ENCODE measurements at places on chromosomes 6 and 20.

DNA sequence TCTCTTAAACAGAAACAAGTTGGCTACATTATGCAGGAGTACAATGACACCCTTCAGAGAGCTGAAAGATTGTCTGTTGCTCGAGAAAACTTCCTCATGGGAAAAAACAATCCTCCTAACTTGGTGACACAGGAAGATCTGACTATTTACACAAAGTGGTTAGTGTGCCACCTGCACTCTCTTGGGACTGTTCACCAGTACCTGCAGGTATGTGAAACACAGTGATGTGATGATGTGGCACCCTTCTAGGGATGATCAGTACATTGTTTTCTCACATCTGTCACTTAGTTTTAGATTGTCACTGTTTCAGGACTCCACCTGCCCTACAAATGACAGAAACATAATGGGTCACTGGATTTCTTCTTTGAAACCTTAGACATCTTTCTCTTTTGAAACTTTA, 101.8 kb downstream of the CEP57L1 start:
- H3K27me3 ChIP-seq: no peaks in the 10 kb centered on the region
- no peak overlapping the region for H3K27ac ChIP-seq
- no peak for DNase-seq
- H3K36me3 ChIP-seq: no peaks in the 10 kb centered on the region
- H3K4me3 ChIP-seq: no peak overlapping the region
- no peaks in the 10 kb centered on the region for H3K4me1 ChIP-seq

DNA sequence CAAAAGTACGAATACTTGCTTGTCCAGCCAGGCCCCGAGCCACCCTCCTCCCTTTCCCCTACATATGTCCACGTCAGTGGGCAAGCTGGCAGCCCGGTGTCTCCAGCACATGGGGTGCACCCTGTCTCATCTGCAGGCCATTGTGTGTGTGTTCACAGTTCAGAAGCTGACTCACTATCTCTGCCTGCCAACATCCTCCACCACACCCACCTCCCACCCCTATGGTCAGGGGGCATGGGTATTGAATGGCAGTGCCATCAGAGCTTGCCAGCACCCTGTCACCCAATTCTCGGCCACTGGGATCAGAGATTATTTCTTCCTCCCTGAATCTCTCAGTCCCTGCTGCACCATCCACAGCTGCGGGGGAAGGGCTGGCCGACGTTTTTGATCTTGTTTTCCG, 195.7 kb downstream of the FARS2 start:
- no peaks in the 10 kb centered on the region for H3K27me3 ChIP-seq
- no peaks in the 10 kb centered on the region for H3K36me3 ChIP-seq
- H3K4me1 ChIP-seq: no peaks in the 10 kb centered on the region
- H3K4me3 ChIP-seq: no peak overlapping the region

DNA sequence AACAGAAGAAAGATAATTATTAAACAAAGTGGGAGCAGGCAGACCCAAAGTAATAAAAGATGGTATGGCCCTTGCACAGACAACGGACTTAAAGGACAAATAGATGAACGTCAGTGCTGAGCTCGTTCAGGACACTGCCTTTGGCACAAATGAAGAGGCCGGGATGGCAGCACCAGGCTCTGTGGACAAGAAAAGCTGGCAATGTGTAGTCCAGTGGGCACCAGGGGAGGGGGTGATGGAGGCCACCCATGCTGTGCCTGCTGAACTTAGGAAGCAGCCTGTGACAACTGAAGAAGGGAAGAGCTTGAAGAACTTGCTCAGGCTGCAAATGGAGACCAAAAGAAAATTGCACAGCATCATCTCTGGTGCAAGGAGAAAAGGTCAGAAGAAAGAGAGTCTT, 131.0 kb downstream of the ANKRD60 start:
- no peaks in the 10 kb centered on the region for H3K36me3 ChIP-seq
- no peaks in the 10 kb centered on the region for H3K27me3 ChIP-seq
- no peak overlapping the region for H3K27ac ChIP-seq
- no peaks in the 10 kb centered on the region for H3K4me1 ChIP-seq
- DNase-seq: no peak

- no peaks in the 10 kb centered on the region for H3K27me3 ChIP-seq
- no peaks in the 10 kb centered on the region for H3K36me3 ChIP-seq
- no peaks in the 10 kb centered on the region for H3K4me1 ChIP-seq
- no peak overlapping the region for H3K27ac ChIP-seq
Measured at GRCh38 chr6:116359131-116359530, 11.6 kb upstream of the DSE start.

- no peak for DNase-seq
- no peak overlapping the region for H3K27ac ChIP-seq
- H3K4me3 ChIP-seq: no peak overlapping the region
Measured at GRCh38 chr6:11605507-11605905, 68.0 kb downstream of the TMEM170B start.

GRCh38 chr6:165791876-165792437, 128.9 kb upstream of the PDE10A start:
- H3K27ac ChIP-seq: no peak overlapping the region
- H3K4me1 ChIP-seq: no peaks in the 10 kb centered on the region
- no peak overlapping the region for H3K4me3 ChIP-seq
- no peaks in the 10 kb centered on the region for H3K36me3 ChIP-seq
- no peaks in the 10 kb centered on the region for H3K27me3 ChIP-seq
- DNase-seq: no peak

DNA sequence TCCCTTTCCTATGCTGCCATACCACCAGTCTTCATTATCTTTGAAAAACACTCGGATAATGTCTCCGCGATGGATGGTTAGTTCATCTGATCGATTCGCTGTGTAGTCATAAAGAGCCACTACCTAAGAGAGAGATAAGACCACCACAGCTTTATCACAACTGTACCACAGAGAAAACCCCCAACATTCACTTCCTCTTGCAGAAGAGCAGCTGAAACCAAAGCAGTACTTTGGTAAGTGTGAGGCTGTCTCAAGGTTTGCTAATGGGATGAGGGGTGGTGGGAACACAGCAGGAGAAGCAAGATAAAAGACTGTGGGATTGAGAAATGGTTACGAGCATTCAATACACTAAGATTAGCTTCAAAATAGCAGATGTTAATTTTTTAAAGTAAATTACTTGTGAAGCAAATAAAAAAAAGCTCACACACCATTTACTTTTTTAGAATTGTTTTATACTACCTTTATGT, 142.1 kb downstream of the MYB start:
- no peak for DNase-seq
- no peaks in the 10 kb centered on the region for H3K36me3 ChIP-seq
- no peak overlapping the region for H3K4me3 ChIP-seq
- no peaks in the 10 kb centered on the region for H3K27me3 ChIP-seq
- no peaks in the 10 kb centered on the region for H3K4me1 ChIP-seq

DNA sequence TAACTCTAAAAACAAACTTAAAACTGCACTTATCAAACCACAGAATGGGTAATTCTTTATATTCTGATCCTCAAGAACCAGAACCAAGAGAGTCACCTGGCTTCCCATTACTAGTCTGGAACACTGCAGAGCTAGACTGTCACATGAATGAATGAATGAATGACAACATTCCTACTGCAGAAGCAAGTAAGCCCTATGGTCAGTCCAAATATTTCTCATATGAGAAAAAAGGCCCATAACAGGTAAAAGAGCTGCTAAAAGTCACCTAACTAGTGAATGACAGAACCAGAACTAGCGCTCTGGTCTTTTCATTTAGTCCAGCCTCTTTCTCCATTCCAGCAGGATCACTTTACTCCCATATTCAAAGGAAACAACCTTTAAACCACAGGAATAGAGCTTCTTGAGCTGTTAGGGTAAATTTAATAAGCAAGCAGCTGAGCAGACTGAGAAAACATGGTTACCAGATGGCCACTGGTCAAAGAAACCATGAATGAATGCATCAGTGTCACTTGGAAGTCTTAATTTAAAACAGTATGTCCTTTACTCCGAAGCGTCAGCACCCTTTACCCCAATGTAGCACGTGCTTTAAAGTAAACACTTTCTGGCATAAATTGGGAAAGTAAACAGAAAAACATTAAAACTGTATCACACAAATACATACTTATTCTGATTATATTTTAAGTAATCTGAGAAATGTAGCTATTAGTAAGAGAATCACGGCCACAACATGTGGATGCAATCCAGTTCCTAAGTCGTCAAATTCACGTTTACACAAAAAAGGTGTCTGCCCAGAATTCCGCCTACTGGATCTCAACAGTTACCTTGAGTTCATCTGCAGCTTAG, 1.4 kb downstream of the PREP start:
- H3K4me1 ChIP-seq: no peaks in the 10 kb centered on the region

DNA sequence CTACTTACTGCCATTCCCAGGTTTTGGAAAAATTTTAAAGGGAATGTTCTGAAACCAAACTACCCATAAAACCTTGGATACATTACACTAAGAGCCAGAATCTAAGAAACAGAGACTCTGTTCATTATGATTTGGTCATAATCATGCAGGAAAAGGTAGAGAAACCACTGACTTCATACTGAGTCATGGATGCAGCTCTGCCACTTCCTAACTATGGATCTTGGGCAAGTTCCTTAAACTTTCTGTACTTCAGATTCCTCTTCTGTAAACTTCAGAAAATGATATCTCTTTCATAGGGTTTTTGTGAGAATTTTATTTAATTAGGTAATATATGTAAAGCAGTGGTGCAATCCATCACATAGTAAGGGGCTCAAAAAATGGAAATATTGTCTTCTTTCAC, 20.0 kb downstream of the PLA2G7 start:
- H3K27ac ChIP-seq: no peak overlapping the region
- H3K4me3 ChIP-seq: no peak overlapping the region

DNA sequence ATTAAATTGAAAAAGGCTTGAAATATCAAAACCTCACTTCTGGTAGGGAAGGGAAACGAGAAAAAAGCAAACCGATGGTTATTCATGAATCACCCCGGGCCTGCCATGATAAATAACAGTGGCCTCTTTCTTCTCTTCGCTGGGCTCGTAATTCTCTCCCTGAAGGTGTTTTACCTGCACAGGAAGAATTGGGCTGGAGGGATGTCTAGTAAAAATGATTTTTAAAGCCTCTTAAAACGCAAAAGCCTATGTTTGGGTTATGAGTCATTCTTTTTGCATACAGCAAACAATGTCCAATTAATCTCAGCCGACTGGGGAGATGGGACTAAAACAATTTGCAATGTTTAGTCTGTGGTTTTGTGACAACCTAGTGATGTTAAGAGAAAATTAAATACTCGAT, 16.8 kb downstream of the LINC00237 start:
- H3K36me3 ChIP-seq: no peaks in the 10 kb centered on the region
- no peak overlapping the region for H3K27ac ChIP-seq
- H3K4me1 ChIP-seq: no peaks in the 10 kb centered on the region
- H3K4me3 ChIP-seq: no peak overlapping the region

- DNase-seq: no peak
- H3K4me3 ChIP-seq: no peak overlapping the region
- no peaks in the 10 kb centered on the region for H3K36me3 ChIP-seq
- H3K27ac ChIP-seq: no peak overlapping the region
- no peaks in the 10 kb centered on the region for H3K4me1 ChIP-seq
- no peaks in the 10 kb centered on the region for H3K27me3 ChIP-seq
Measured at GRCh38 chr6:5108068-5108467, 22.9 kb downstream of the PPP1R3G start.

- DNase-seq: no peak
- no peaks in the 10 kb centered on the region for H3K36me3 ChIP-seq
- no peaks in the 10 kb centered on the region for H3K27me3 ChIP-seq
- H3K27ac ChIP-seq: no peak overlapping the region
- H3K4me3 ChIP-seq: no peak overlapping the region
Measured at GRCh38 chr20:13422637-13423036, 201.6 kb downstream of the ISM1 start.

DNA sequence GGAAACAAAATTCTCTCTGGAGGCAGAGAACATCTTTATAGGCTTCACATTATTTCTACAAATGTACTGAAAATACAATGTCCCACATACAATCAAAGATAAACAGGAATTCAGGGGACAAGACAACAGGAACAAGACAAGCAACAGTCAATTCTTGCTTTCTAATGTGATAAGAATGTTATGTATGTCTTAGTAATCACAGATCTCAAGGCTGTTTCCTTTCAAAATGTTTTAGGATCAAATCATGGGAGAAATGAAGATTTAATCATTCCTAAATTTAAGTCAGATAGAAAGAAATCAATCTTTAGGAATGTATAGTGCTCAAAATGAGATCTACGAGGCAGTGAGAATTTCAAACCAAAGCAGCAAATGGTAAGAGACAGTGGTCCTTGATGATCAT, 32.1 kb downstream of the NEDD9 start:
- peaks cover 22% of the 10 kb centered on the region for H3K36me3 ChIP-seq
- H3K27ac ChIP-seq: no peak overlapping the region
- peaks cover 13% of the 10 kb centered on the region for H3K4me1 ChIP-seq
- no peak overlapping the region for H3K4me3 ChIP-seq
- DNase-seq: no peak
- H3K27me3 ChIP-seq: no peaks in the 10 kb centered on the region

DNA sequence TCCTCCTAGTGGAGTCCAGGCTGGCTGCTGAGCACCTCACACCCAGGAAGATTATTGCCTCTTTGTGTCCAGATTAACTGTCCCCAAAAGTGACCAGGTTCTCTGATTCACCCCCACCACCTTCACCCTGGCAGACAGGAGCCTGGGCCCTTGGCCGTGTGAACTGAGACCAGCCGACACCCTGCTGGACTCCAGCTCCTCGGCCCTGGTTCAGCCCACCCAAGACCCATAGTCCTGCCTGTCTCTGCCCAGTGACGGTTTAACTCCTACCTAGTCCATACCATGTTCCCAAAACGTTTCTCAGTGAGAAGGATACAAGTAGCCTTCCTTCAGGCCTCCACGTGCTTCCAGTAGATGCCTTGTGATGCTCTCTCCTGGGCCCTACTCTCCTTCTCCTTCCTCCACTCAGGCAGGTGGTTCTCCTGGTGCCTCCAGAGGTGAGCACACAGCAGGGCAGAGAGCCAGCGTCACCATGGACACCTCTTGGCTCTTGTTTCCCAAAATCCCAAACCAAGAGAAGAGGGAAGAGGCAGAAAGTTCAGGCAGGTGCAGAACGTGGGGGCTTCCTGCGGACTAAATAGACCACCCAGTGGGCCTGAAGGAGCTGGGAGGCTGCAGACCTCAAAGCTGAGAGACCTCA, 134.4 kb upstream of the CST7 start:
- no peak overlapping the region for H3K27ac ChIP-seq
- no peaks in the 10 kb centered on the region for H3K36me3 ChIP-seq
- no peak overlapping the region for H3K4me3 ChIP-seq

DNA sequence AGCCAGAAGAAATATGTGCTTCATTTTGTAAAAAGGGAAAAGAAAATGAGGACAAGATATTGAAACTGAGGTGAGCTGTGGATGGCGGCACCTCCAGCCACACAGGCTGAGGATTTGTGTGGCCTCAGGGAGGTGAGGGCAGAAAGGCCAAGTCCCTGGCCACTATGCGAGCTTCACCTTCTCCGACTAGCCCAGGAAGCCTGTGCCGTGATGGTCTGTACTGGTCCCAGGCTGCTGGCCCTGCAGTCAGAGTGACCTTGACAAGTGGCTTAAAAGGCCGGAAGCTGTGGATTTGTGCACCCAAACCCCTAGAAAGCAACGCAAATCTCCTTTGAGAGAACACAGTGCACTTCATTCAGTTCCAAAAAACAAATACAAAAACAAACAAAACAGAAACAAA, 48.1 kb downstream of the WDR27 start:
- H3K4me1 ChIP-seq: no peaks in the 10 kb centered on the region
- no peaks in the 10 kb centered on the region for H3K27me3 ChIP-seq
- DNase-seq: no peak
